ENCODE measurements at places on chromosomes 3 and 15. TPM values are rescaled to one million over a fixed set of nuclear protein-coding genes. Genes with fewer than 3 reads are reported as not detected.

DNA sequence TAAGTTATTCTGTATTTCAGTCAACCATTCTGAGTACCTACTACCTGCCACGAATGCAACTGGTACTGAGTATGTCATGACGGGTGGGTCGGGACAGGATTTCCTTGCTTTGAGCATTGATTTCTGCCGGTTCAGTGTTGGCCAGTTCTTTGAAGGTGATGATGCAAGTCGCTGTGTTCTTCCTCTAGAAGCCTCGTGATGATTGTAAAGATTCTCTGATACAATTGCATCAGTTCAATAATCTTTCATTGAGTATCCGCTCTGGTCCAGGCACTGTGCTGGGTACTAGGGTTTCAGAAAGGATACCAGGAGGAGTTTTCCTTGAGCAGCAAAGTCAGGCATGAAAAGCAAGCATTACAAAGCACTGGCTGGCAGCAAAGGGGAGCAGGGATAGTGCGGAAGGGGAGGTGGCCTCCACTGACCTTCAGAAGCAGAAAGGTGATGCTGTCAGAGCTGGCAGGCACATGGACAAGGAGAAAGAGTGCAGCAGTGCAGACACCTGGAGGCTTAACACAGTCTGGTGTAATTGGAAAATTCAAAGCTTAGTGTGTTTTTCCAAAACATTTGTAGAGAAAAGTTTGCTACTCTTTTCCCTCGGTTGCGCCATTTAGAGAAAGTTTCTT lies 100.1 kb downstream of the RPL39L start:
- no peak for DNase-seq

DNA sequence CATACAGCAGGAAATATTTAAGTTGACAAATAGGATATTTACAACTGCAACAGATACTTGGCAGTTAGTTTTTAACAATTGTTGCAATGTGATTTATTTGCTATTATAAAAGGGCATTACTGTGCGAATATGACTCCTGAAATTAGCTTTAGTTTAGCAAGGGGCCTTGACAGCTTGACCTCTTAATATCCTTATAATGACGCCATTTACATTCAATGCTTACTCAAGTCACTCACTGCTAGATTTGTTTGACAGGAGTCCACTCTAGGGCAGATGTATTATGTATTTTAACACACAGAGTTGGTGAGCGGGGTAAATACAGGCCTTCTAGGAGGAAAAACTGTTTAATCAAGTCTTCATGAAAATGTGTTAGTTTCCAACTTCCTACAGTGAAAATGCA lies 58.1 kb upstream of the C15orf61 start:
- DNase-seq, result no peak

- no peak for DNase-seq
Measured at GRCh38 chr3:191721390-191721861, 260.5 kb downstream of the PYDC2 start.

DNA sequence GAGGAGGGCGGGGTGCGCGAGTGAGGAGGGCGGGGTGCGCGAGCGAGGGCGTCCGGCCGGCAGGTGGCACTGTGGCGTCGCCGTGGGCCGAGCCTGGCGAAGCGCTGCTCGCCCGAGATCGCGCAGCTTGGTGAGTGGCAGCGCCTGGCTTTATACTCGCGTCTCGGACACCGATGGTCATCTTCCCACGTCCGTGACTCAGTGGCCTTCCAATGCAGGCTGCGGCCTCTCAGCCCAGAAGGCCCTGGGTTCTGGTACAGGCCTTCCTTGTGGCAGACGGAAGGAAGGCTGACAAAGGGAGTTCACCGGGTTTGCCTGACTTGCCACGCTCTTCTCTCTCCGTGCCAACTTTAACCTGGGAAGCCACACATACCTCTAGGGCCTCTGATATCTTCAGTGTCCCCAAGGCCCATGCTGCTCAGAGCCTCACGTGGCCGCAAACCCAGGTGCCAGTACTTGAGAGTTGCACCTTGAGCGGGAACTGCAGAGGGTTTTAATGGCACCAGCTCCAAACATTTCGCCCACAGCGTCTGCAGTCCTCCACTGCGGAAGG lies 195.3 kb upstream of the LYSMD4 start:
- DNase-seq, result peak; percentile 92

GRCh38 chr3:34675383-34676120 lies 877.1 kb downstream of the PDCD6IP start:
- DNase-seq, result no peak

DNA sequence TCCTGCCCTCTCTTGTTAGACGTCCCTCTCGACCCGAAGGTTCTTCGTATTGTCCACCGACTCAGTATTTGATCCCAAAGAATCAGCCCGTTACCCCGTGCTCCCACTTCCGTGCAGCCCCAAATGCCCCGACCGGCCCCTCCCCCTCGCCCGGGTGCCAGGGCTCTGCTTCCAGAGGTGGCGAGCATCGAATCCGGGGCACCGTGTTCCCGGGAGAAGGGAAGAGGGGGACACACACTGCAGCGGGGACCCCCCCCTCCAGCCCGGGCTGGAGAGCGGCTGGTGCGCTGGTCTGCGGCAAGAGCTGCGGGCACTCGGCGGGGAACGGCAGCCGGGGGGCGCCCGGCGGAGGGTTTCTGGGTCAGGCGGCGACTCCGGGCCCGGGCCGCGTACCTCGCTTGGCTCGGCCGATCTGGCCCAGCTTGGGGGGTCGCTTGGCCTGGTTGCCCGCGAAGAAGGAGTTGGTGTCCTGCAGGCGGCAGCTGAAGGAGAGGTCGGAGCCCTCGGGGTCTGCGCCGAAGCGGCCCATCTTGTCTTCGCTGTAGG lies 556 bp downstream of the CAMK2N2 start:
- DNase-seq, result no peak

GRCh38 chr3:171606151-171606751 lies 146.0 kb upstream of the TNIK start:
- no peak for DNase-seq

GRCh38 chr3:69212411-69213160 lies 90.2 kb upstream of the LMOD3 start:
- DNase-seq, result no peak

- DNase-seq, result no peak
Measured at GRCh38 chr15:36810656-36811449, 231.4 kb downstream of the CDIN1 start.

GRCh38 chr15:34119291-34119690 lies 17.4 kb downstream of the PGBD4 start:
- no peak for DNase-seq

- peak; percentile 79 for DNase-seq
Measured at GRCh38 chr15:92810418-92811138, 89.5 kb upstream of the CHD2 start.

DNA sequence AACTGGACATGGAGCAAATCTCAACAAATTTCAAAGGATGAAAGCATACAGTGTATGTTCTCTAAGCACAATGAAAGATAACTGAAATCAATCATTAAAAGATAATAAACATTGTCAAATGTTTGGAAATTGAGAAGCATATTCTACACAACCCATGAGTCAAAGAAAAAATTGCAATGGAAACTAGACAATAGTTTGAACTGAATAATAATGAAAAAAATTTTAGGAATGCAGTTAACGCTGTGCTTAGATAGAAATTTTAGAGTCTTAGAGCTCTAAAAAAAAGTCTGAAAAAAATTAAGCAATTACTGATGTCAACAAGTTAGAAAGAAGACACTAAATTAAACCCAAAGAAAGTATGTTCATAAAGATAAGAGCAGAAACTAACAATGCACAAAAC lies 15.5 kb downstream of the RABL3 start:
- no peak for DNase-seq

DNA sequence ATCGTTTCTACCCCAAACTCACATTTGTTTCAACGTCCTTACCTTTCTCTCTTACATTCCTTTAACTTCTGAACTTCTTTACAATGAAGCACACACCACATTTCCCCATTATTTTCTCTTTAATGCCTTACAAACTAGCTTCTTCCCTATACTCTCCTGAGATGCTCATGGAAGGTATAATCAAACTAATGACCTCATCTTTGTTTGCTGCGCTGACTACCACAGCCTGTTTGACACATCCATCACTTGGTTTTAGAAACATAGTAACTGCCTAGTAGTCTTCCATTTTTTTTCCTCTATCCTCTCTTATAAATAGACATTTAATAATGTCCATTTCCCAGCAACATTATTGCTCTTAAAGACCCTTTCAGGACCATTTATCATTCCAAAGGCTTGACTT lies 230.5 kb upstream of the LRTM1 start:
- no peak for DNase-seq

DNA sequence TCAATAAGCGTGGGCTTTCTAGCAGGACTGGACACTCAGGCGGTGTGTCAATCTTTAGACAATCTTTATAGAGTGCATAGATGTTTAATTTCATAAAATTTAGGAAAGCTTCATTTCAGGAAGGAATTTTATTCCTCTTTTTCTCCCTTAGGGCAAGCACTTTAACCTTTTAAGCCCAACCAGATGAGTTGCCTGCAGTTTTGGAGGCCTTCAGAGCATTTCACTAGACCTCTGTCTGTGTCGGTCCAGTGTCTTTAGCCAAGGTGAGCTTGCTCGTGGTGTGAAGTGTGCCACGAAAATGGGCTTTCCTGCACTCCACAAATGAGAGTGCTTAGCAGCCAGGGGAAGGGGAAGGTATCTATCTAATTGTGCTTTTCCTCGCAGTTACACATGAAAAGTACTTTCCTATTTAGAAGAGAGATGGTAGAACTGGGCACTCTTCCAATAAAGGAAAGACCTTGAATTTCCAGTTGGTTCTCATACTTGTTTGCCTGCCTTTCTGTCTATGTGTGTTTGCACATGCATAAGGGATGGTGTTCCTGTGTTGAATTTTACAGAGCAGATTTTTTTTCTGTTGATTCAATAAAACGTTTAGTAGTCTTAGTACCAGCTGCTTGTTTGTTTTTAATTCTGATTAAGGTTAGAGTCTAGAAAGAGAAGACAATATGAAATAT lies 53.6 kb downstream of the FEZF2 start:
- DNase-seq, result no peak

GRCh38 chr3:61648481-61648880 lies 87.1 kb downstream of the PTPRG start:
- DNase-seq, result no peak

- DNase-seq, result no peak
Measured at GRCh38 chr3:9301798-9302197, 52.4 kb upstream of the SRGAP3 start.

NDN gene
- total RNA-seq, result 35.4 TPM

KLHL6 gene
- 2.2 TPM for total RNA-seq

TMED3 gene
- total RNA-seq, result 27.2 TPM

ECE2 gene
- total RNA-seq, result 0.19 TPM

CPLX3 gene
- total RNA-seq, result 0.67 TPM

CLSTN2 gene
- total RNA-seq, result 3.9 TPM

LRRC34 gene
- 2.3 TPM for total RNA-seq

COL7A1 gene
- total RNA-seq, result 26.5 TPM

IMPG2 gene
- 0.38 TPM for total RNA-seq

EPHB1 gene
- total RNA-seq, result 1.1 TPM

EIF1B gene
- 261 TPM for total RNA-seq

PLSCR4 gene
- 14.2 TPM for total RNA-seq
